Activated CD8-positive, alpha-beta memory T cell treated with anti-CD3 and anti-CD28 coated beads for 1 hour (primary cell): ENCODE measurements at places on chromosomes 2 and 18.
A peak's percentile ranks its signal among the peaks of the same experiment; 100 is the strongest.

- DNase-seq, result no peak
Observed at GRCh38 chr18:10088734-10089133, 174.9 kb downstream of the VAPA start.

DNA sequence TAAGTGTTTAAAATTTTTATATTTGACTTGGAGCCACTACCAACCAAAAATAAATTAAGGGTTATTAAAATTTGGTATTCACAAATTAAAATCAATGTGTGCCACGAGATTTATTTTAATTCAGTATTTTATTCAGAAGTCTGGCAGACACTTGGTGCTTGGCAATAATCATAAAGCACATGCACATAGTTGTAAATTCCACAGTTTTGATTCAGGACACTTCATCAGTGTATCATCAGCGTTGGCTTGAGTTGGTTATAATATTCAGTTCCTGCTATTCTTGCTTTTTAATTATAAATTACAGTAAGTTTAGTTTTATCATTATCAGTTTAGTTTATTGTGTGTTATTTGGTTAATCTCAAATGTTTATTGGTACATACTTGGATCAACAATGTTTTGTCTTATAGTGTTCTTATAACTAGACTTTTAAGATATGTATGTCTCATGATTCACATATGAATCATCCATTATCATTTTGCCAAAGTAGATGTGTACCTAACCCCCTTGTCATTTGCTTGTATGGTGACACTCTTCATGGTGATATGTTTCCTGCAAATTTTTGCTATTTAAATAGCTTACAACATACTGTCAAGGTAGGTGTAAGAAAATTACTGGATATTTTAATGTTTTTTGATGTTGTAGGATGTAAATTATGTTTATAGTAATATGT, 237.9 kb downstream of the BABAM2 start:
- DNase-seq, result no peak

GRCh38 chr2:173750831-173751230, 214.3 kb downstream of the SP3 start:
- no peak for DNase-seq

- no peak for DNase-seq
Observed at GRCh38 chr2:148814143-148814859, 60.7 kb upstream of the KIF5C start.

- DNase-seq, result no peak
Observed at GRCh38 chr2:81304154-81304830, 999.7 kb upstream of the LRRTM1 start.

DNA sequence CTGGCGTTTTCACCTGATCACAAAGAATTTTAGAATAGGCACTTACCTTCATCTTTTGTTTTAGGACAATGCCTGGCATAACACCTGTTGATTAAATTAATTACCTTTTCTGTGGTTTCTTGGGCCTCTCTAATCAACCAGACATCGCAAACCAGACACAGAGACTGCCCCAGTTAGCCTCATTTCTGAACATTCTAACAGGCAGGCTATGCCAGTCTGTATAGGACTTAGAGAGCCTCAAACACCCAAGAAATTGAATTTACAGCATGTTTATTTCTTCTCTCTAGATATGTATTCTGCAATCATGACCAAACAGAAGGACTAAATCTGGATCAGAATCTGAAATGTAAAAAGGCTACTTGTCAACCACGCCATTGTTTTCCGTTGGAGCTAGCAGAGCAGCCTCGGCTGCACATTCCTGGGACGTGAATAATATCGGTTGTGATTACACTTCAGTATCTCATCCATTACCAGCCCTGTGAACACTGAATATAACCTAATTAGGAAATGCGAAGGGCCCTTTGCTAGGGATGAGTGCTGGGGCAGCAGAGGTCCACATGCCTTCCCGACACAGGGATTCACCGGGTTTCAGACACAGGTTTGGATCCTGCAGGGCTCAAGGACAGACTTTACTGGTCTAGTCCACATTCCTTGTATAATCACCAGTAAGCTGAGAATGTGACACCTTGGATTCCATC, 17.5 kb upstream of the CDC42EP3 start:
- DNase-seq, result no peak

DNA sequence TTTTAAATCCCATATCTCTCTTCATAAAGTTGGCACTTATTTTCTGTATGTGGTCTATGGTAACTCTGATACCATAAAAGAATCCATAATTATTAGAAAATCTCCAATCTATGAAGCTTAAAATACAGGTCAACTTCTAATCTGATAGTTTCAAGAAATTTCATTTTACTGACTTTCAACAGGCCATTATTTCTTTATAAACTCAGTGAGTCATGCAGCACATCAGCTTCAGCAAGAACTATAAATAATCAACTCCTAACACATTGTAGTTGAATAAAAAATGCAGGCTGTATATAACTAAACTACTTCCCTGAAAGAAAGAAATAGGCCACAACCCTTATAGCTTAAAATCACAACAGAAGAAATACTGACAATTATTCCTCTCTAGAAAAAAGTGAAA, 204.3 kb upstream of the CCDC150 start:
- DNase-seq, result no peak

- no peak for DNase-seq
Observed at GRCh38 chr2:27833931-27834330, 56.3 kb downstream of the RBKS start.

DNA sequence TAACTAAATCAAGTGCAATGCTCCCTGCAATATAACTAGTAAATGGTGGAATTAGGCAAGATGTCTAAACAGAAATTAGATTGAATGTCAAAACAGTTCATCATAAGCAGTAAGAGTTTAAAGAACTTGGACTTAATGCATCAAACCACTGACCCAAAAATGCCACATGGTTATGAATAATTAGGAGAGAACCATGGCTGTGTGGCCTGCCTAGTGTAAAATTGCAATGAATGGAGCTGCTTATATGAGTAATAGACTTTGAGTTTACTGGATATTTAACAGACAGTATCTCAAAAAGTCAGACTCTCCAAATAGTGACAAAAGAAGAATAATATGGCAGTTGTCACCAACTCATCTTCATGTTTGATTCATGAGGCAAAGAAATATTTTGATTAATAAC, 101.6 kb upstream of the COL5A2 start:
- no peak for DNase-seq

DNA sequence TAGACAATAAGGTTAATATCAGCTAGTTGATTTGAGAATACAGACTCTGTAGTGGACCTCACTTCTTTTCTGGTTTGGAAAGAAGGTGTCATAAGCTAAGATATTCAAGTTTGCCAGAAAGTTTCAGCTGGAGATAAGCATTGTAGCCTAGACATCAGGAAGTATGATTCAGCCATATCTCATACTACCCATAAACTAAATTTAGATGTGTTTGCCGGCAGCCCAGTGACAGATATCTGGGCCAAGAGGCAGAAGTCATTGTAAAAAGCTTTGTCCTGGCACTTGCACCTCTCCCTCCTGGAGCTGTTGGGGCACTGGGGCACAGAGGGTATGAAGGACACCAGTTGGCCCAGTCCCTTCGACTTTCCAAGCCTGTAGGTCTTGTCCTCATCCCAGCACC, 128.0 kb downstream of the EPHA4 start:
- DNase-seq, result no peak

GRCh38 chr2:46818141-46818621, 97.4 kb downstream of the MCFD2 start:
- no peak for DNase-seq

- no peak for DNase-seq
Observed at GRCh38 chr2:232879618-232880494, 9.8 kb downstream of the SNORC start.

- DNase-seq, result no peak
Observed at GRCh38 chr2:191728750-191729624, 51.1 kb downstream of the NABP1 start.

GRCh38 chr2:178523596-178524134, 43.4 kb downstream of the PLEKHA3 start:
- no peak for DNase-seq

GRCh38 chr2:6999211-6999877, 82.1 kb downstream of the RNF144A start:
- no peak for DNase-seq

DNA sequence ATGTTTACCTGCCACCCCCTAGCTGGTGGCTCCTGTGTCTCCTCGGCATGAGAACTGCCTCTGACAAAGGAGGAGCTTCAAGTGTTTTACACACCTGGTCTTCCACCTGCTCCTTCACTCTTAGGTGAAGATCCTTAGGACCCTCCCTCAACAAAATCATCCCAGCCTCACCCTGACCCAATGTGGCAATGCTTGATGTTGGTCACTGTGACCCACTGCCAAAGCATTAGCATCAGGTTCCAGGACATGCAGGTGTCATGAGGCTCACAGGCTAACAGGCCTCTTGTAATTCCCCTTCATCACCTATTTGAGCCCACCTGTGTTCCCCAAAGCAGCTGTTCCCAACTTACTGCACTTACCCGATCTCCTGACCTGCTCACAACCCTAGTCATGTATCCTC, 9.8 kb downstream of the FZD5 start:
- DNase-seq, result no peak

GRCh38 chr2:164911832-164912231, 43.5 kb downstream of the SLC38A11 start:
- no peak for DNase-seq

- no peak for DNase-seq
Observed at GRCh38 chr2:191030521-191031154, 16.7 kb upstream of the STAT1 start.

DNA sequence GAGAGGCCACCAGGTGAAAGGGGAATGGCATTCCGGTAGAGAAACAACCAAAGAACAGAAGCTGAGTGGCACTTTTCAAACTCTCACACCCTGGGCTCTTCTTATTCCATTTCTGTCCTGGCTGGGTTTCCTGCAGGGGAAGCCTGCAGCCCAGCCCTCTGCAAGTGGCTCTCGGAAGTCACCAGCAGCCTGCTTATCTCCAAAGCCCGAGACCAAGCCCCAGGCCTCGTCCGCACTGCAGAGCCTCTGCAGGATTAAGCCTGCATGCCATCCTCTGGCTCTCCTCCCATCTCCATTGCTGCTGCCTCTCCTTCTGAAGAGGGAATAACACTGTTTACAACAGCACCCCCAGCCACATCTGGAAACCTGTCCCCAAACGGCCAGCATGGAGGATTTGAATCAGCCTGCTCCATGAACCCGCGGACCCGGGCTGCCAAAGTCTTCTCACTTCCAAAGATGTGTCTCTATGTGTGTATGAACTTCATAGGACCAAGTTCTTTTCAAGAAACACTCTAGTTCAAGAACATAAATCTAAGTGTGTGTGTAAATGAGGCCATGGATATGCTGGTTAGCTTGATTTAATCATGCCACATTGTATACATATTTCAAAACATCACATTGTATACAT, 54.2 kb downstream of the DIPK1C start:
- DNase-seq, result no peak

DNA sequence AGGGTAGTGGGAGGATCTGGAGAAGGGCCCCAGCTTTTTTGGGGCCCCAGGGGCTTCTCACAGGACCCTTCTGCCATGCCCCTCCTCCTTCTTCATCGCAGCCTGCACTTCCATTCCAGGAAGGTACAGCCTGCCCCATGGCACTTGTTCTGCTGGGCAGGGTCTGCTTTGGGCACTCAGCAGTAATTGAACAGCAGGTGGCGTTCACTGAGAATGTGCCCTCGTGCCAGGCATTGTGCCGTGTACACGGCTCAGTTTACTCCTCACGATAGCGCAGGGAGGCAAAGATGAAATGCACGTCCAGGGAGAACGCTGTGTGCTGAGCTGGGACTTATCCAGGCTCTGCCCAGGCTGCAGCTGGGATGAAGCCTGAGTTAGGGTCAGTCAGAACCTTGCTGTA, 54.8 kb upstream of the ASB18 start:
- DNase-seq, result no peak

DNA sequence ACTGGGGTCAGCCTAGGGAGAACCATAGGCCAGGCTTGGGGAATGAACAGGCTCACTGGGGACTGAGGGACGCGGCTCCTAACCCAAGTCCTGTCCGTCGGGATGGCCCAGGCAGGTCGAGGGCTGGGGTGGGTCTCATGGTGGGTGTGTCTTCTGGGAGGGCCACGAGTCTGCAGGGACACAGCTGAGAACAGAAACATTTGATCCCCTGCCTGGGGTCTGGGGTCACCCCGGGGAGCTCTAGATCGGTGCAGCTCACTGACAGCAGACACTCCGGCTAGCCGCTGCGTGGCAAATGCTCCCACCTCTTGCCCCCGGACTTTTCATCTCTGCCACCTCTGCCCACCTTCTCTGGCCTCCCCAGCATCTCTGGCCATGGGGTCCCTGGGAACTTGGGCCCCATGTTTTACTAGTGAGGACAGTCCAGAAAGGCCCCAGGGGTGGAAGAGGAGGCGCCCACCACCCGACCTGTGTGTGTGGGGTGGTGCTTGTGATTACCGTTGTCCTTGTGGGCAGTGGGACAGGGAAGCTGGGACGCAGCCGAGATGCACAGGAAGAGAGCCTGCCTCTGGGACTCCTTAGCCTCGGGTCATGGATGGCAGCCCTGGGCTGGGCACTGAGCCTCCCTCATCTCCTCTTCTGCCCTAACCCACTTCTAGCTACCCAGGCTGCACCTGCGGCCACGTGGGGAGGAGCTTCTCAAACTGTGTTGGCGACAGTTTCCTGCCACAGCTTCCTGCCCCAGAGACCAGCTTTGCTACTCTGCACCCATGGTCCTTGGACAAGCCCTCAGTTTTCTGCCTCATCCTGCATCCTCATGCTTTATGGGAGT, 4.9 kb downstream of the ZAP70 start:
- DNase-seq, result peak; percentile 62

DNA sequence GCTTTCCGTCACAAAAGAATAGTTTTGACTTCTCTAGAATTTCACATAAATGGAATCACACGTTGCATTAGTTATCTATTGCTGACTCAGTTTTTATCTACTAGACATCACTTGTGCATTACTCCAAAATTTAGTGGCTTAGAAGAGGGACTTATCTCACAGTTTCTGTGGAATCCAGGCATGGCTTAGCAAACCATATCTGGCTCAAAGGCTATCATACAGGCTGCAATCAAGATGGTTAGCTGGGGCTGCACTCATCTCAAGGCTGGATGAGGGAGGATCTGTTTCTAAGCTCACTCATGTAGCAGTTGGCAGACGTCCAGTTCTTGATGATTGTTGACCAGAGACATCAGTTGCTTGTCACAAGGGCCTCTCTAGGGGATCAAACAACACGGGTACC, 6.6 kb upstream of the DSC3 start:
- DNase-seq, result no peak

- no peak for DNase-seq
Observed at GRCh38 chr2:156982615-156983014, 274.9 kb upstream of the GALNT5 start.

GRCh38 chr18:2423761-2424160, 147.5 kb downstream of the METTL4 start:
- DNase-seq, result no peak

GRCh38 chr18:70709144-70709543, 420.3 kb downstream of the SOCS6 start:
- DNase-seq, result no peak

DNA sequence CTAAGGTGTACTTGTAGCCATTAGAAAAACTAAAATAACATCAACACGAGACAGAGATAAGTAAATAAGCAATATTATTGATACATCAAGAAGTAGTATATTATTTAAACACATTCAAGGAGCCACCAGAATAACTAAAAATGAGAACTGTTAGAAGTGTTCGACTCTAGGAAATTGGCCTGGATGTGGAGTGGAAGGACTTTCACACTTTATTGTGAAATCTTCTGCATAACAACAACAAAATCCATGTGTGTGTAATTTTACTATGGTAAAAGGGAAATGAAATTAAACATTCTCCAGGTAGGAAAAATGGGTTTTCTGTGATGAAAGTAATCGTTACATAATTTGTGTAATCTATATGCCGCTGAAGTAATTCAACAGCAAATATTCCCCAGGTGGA, 96.3 kb upstream of the RNF152 start:
- DNase-seq, result no peak

- DNase-seq, result no peak
Observed at GRCh38 chr18:10162340-10162739, 248.5 kb downstream of the VAPA start.

- DNase-seq, result no peak
Observed at GRCh38 chr2:181656450-181657291, at the start of gene CERKL. Gene CERKL, minus strand, starts transcription at chr2:181657105. Its CDS starts 99 bp downstream, at chr2:181657006.
